ENCODE measurements at places on chromosomes 3 and 15.

- DNase-seq = no peak
Observed at GRCh38 chr3:193574488-193575070, 18.4 kb upstream of the OPA1 start.

- no peak for DNase-seq
Observed at GRCh38 chr3:141289228-141289772, 57.7 kb downstream of the PXYLP1 start.

DNA sequence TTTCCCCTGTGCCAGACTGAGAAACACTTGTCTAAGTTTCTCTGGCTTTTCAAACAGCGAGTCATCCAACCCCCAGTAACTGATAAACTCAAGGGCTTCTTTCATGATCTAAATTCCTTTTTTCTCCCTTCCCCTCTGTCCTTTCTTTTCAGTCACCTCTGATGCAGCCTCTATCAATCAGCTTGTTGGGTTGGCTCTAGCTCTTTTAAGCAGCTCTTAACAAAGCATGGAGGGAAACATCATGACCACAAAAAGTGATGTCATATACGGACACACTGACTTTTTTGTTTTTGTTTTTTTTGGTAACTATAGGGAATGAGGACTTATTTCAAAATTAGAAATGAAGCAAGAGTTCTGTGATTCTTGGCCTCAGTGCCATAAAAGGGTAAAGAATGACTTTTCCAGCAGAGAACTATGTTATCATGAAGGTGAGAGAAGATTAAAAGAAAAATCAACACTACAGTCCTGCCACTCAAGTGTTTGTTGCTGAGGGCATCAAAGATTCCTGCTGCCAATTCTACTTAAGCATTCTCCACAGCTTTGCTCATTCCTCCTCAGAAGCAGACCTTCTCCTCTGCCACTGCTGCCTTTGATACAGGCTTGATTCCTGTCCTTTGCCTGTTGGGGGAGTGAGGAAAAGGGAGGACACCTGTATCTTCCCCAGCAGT is 457.0 kb upstream of the ONECUT1 start:
- no peak for DNase-seq

GRCh38 chr3:52092891-52093290 is 36.5 kb upstream of the DUSP7 start:
- DNase-seq = no peak

GRCh38 chr3:13191016-13191415 is 117.8 kb upstream of the IQSEC1 start:
- no peak for DNase-seq
